Fibroblast of skin of right quadriceps (primary cell): ENCODE measurements at places on chromosomes 12 and 14.

DNA sequence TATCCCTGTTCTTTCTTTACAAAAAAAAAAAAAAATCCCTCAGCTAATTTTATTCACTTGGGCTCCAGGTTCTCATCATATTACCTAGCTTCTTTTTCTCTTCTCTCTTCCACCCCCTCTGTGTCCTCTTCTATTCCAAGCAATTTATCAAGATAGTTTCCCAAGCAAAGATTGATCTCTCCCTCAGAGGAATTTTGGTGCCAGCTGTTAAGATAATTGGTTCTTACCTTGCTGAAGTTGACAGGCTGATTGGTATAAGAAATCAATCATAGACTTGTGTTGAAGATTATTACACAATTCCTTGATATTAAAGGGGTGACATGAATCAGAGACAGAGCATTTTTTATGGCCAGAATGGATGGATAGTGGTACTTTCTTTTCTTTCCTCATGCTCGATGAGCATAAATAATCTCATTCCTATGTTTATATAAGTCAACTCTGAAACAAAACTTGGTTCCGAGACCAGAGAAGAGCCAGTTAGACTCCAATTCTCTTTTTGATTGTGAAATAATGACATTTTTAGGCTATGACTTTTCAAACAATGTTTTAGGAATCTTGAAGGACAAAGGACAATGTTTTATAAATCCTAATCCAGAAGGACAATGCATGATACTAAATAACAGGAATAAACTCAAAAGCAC is 264.1 kb upstream of the PRKD1 start:
- peak; percentile 28 for DNase-seq

DNA sequence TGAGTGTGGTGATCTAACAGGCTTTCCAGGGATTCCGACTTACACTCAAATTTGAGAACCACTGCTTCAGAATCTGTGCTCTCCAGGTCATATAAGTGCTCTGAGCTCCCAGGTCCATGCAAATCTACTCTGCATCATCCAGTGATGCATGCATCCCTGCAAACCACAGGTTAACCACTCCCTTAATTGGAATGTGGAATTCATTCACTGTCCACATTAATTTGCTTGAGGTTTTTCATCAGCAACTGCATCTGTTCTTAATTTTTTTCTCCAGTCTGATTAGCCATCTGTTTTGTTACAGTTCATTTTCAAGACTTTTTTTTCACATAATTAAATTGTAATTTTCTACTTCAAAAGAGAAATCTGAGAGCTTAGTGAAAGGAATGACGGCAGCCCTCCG is 43.4 kb upstream of the RIN3 start:
- DNase-seq: peak; percentile 94

- no peak for DNase-seq
These were observed 72.7 kb upstream of the ZFP36L1 start for GRCh38 chr14:68865542-68865941.

DNA sequence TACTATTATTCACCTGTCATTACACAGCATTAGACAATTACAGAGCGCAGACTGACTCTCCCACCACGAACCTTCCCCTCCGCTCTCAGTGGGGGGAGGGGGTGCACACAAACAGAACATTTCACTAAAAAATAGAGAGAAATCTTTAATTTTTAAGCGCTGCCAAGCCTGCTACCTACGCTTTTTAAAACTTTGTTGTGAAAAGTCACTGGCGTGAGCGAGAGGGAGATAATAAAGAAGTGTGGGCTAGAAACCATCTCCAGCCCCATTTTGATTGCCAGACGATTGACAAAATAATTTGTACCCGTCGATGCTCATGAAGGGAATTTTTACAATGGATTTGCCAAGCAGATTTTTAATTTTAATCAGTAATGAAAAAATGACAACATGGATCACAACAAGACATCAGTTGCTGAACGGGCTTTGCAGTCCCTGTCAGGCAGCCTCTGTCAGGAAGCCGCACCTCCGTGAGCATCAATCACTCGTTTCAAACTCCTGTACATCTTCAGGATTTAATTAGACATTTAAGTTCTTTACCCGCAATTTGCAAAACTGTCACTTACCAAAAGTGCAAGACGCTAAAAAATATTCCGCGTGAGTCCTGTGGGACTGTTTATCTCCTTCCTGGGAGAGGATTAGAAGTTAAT is 209.1 kb downstream of the BCL11B start:
- DNase-seq: no peak

- DNase-seq: peak; percentile 24
These were observed 89.1 kb downstream of the BBS10 start for GRCh38 chr12:76259106-76259505.

GRCh38 chr12:42234970-42235369 is 3.1 kb downstream of the YAF2 start:
- DNase-seq: no peak

DNA sequence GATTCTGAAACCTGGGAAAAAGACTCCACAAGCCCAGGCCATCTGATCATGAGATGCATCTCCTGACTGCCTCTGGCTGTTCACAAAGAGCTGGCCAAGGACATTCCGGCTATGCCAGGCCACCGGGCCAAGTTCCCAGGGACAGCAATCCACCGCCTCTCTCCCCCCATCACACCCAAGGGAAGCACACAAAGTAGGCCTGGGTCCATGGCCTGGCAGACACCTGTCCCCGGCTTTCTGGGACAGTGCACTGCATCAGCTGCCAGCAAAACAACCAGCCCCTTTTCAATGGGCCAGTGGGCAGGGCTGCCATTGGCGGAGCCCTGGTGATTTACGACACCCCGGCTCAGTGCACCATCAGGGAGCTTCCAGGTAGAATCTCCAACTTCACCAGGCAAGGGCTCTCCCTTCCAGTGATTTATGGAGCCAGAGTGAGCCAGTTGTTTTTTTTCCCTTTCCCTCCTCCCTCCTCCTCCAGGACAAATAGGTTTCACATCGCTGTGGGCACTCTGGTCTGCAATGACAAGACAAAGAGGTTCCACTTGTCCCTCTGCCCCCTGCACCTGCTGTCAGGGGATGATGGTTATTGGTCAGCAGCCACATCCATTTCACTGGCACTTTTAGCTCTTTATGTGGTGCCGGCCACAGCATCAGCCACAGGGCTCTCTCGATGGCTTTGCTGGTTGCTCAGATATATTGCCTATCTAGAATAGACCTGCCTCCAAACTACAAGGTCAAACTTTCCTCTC is 149.6 kb downstream of the SLC38A6 start:
- DNase-seq: no peak

GRCh38 chr12:51862947-51863346 is 14.4 kb upstream of the FIGNL2 start:
- DNase-seq: no peak
